Stimulated activated naive CD4-positive, alpha-beta T cell (primary cell): ENCODE measurements at places on chromosomes 5 and 9.

GRCh38 chr5:139392678-139393496 is 2.0 kb downstream of the PROB1 start:
- peak; percentile 67 for DNase-seq

DNA sequence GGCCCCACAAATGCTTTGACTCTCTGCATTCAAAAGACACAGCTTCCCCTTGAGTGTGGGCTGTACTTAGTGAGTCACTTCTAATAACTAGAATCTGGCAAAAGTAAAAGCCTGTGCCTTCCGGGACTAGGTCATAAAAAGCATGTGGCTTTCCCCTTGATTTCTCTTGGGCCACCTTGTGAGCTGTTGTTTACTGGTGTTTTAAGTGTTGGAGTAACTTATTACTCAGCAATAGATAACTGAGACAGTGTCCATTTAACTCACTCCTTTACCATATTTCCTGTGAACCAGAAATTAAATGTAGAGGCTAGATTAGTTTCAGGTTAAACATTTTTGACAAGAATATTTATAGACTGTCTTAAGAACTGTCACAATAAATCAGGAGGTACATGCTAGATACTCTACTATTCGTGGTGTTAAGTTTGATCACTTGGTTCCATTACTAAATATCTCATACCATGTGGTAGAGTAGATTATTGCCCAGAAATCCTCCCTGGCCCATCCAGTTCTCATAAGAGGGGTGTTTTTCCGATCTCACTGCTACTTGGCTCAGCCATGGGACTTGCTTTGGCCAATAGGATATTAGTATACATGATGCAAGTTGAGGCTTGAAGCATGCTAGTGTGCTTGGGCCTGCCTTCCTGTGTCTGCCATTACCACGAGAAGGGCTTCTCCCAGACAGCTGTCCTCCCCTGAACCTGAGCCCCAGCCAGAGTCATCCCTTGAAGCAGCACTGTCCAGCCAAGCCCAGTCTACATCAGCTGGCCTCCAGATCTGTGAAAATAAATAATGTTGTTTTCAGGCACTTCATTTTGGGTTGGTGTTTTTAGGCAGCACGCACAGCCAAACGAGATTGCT is 10.4 kb upstream of the CMBL start:
- DNase-seq: no peak

GRCh38 chr5:131156957-131157356 is 8.1 kb downstream of the HINT1 start:
- no peak for DNase-seq

DNA sequence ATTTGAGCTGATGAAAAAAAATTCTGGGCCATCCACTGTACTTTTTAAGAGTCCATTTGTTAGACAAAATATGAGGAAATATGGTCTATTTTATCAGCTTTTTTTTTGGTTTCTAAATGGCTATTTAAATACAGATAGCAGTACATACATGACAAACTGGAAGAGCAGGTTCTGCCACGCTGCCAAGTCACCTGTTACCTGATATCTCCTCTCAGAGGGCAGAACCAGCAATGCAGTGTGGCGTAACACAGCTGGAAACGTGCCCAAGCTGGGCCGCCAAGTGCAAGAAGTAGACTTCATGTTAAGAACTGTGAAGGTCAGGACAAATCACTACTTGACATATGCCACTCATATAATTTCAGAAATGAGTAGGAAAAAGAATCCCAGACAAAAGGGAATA is 8.1 kb downstream of the MCIDAS start:
- DNase-seq: no peak

DNA sequence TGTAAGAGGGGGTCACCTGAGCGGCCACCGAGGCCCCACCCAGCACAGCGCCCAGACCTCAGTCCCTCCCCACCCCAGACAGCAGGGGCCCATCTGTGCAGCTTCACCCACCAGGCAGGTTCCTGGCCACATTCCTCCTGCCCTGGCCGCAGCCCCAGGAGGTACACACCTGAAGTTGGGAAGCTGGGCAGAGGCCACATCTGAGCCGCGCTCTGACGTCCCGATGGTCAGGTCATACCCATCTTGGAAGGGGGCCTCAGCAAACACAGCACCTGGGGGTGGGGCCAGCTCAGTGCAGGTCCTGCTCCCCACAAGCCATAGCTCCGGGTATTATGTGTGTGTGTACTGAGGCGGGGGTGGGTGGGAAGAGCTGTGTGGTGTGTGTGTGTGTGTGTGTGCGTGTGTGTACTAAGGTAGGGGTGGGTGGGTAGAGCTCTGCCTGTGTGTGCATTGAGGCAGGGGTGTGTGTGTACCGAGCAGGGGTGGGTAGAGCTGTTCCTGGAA is 5.6 kb downstream of the SPOUT1 start:
- DNase-seq: no peak

GRCh38 chr5:124605541-124605940 is 140.9 kb downstream of the ZNF608 start:
- no peak for DNase-seq

DNA sequence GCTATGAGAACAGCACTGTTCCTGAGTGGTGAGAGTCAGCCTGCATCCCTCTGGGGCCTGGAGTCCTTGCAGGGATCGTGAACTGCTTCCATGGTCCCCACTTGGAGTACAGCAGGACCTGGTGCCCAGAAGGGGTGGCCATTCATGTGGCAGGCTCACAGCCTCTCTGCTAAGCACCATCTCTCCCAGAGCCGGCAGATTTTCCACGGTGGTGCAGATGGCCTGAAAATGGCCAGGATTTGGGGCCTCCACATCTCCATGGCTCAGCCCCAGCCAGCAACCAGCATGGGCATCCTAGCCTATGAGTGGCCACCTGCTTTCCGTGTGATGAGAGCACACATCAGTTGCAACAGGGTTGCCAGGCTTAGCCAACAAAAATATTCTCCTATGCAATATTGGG is 33.9 kb upstream of the SEMA4D start:
- no peak for DNase-seq

GRCh38 chr9:38412751-38413150 is 11.5 kb downstream of the IGFBPL1 start:
- DNase-seq: no peak

DNA sequence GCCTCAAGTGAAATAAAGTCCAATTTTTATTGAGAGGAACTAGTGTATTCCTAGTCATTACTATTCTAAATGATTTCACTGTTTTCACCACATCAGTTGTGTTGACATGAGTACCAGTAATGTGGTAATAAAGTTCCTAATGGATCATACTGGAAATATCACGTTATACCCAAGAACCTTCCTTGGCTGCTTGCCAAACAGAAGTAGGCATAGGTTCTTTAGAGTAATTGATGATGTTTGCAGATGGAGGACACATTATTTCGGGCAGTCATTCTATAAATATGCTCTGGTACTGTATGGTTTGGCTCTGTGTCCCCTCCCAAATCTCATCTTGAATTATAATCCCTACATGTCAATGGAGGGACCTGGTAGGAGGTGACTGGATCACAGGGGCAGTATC is 15.1 kb downstream of the SNCAIP start:
- no peak for DNase-seq

DNA sequence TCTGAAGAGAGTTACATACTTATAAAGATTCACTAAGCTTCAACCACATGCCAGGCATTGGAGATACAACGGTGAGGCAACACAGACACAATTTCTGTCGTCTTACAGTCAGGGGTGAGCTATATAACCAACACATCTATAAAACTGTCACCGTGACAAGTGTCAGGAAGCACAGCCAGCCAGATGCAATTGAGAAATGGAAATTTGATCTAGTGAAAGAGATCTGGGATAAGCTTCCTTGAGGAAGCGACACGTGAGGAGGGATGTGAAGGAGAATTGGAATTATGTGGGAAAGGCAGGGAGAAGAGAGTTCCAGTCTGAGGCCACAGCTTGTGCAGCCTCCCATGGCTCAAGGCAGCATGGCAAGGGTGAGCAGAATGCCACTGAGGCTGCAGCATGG is 50.9 kb upstream of the ZNF354B start:
- DNase-seq: no peak

GRCh38 chr5:127041571-127041970 is 11.2 kb upstream of the MARCHF3 start:
- no peak for DNase-seq

GRCh38 chr5:150606476-150606875 is 34.0 kb upstream of the SYNPO start:
- DNase-seq: no peak

GRCh38 chr5:112002376-112002775 is 245.4 kb upstream of the NREP start:
- DNase-seq: no peak

GRCh38 chr5:114355086-114355830 is 6.6 kb upstream of the KCNN2 start:
- DNase-seq: no peak

GRCh38 chr5:100722657-100723056 is 180.4 kb downstream of the ST8SIA4 start:
- DNase-seq: no peak

DNA sequence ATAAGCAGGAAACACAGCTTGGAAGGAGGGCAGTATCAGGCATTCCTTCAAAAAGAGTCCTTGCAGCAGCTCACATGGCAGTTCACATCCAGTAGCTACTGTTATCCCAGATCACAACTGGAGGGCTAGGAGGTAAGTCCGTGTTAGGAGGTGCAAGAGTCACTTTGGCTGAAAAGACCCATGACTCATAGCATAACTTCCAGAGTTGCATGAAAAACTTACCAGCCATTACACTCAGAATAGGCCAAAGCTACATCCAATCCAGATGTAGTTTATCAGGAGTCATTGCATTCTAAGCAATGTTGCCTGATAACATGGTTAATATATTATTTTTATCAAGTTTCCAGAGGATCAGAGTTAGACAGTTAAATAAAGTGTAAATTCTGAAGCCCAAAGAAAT is 1126.4 kb upstream of the SEMA6A start:
- DNase-seq: no peak

DNA sequence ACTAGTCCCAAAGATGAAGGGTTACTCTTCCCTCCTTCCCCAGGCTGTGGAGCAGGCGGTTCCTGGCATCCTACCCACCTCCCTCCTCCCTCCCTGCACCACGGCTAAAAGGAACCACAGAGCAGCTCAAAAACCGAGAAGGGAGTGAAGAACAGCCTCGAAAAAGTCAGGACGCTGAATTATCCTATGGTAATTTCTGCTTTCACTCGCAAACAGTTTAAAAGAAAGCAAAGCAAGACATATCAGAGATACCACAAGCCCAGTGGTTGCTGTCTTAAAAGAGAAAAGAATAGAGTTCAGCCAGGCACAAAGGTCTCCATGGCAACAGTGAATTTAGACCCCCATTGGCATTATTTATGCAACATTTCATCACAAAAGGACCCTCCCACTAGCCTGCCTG is 315.4 kb downstream of the CTNND2 start:
- no peak for DNase-seq

- no peak for DNase-seq
Measured at GRCh38 chr9:86301686-86302085, 19.3 kb upstream of the ISCA1 start.

GRCh38 chr5:58248221-58248620 is 211.7 kb downstream of the PLK2 start:
- no peak for DNase-seq

- no peak for DNase-seq
Measured at GRCh38 chr9:80131627-80132026, 559.9 kb downstream of the TLE4 start.

GRCh38 chr5:37370550-37370863 is 399 bp downstream of the NUP155 start:
- DNase-seq: no peak

DNA sequence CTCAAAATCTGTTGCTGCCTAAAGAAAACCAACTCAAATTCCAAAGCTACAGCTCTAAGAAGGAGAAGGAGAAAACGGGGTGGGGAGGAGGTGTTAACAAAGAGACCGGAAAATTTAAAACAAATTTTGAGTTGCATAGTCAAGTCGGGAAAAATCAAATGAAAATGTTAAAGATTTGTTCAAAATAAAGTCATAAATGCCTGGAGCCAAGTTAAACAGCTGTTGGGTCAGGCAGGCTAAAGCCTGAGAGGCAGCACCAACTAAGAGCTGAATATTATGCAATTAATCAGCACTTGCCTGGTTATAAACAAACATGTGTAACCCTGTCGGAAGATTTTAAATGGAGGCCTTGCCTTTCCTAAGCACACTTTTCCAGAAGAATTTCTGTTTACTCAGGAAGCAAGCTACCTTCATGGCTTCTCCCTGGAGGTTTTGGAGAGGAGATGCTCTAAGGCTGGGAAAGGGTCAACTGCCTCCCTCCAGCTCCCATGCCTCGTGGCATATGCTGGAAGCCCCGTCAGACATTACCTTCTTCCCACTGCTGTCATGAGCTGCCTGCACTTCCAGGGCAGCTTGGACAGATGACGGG is 270.5 kb downstream of the DMRT2 start:
- DNase-seq: no peak

DNA sequence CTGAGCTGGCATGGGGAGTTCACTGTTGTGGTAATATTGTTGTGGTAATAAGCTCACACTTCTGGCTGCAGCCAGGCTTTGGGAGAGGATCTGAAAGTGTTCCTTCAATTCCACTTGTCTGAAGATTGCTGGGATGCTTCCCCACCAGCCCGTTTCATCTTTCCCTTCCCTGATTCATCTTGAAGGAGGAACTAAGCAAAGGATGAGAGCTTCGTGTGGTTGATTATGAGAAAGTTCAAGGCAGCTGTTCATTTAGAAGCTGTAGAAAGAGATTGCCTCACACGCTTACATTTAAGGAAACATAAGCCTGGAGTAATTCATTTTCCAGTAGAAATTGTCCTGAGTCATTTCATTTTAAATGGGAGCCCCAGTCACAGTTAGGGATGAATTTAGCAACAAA is 122.4 kb upstream of the GAS1 start:
- no peak for DNase-seq

DNA sequence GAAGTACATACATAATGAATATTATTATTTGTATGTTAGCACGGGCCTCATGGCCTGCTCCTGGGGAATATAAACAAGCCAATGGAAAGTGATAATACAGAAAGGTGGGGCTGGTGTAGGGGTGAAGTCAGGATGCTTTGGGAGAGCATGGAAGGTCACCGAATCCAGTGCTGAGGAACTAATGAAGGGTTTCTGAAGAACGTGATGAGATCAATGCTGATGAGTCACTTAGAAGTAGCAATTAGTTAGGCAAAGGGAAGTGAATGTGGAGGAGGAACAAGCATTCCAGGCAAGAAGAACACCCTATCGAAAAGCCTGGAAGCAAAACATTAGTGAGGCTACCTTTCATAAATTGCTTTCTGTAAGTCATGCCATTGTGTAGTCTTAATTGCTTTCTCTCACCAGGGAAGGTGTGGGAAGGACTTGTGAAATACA is 2.1 kb downstream of the ANXA1 start:
- no peak for DNase-seq

GRCh38 chr5:107058235-107058634 is 612.5 kb downstream of the EFNA5 start:
- no peak for DNase-seq

DNA sequence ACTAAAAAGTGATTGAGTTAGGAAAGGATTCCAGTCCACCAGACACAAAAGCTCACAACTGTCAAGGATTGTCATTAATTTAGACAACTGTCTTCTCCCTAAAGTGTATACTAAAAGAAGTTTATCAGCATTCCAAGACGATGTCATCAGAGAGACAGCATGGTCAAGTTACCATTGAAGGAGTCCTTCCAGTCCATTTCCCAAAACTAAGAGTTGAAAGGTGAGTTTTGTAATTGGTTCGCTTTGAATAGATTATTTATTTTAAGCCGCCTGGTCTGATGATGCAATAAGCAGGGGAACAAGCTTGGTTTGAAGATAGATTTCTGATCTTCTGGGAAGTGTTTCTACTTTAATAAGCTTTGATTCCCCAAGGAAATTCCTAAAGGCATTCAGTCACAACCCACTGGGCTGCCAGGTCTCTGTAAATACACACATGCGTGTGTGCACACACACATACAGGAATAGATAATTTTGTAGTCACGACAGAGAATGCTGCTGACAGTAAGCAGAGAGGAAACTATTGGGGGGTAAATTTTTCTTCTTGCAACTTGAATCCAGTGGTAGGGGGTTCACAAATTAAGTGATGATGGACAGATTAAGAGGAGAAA is 234.8 kb downstream of the PIK3R1 start:
- DNase-seq: no peak
